ENCODE measurements at places on chromosomes 7 and 10.

DNA sequence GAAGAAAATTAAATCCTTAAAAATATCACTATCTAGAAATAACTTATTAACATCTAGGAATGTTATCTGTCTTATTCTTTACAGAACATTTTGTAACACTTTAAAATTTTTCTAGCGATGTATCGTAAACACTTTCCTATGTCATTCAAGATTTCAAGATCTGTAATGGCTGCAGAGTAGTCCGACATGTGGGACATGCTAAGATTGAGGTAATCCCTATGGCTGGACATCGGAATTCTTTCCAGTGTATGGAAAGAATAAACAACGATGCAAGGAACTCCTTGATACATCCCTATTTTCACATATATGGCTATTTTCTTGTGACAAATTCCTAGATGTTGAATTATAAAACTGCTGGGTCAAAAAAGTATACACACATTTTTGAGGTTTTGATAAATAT, 37.5 kb downstream of the GNA12 start:
- no peak for DNase-seq

DNA sequence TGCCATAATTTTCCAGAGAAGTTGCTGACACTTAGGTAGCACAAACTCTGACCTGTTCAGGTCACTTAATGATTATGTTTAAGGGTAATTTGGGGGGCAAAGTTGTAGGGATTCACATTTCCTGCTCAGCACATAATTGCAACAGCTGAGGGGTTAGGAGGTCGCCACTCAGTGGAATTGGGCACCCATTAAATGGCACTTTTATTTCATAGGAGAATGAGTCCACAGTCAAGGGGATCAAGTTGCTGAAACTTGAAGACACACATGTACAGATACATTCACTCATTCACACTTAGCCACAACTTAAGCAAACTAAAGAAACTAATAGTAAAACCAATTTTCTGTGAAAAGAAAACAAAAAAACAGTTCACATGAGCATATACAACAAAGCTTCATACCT, 1.5 kb downstream of the PCDH15 start:
- no peak for DNase-seq

DNA sequence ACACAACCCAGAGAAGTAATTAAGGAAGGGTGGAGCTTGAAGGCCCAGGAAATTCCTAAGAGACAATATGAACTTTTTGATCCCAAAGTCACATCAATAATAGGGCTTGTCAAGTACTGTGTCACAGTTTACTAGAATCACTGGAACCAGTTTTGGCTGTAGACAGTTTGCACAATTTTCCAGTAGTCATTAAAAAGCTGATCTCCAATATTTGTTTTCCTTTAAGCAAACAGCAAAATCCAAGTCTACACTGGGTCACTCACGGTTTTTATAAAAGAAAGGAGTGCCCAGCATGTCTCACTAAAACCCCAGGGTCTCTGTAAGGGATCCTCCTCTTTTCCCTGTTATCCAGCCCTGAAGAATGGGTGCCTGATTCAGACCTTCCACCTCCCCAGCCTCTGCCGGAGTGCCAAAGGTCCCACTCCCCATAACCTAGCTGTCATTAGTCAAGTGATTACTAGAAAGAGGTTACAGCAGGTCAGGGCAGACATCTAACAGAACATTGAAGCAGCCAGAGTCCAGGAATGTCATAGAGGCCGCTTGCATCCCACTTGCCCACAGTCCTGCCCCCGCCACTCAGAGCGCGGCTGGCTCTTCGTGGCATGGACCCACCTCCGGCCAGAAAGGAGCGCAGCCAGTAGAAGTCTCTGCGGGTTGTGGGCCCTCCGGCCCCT, 552 bp downstream of the SLC25A16 start:
- DNase-seq: no peak

DNA sequence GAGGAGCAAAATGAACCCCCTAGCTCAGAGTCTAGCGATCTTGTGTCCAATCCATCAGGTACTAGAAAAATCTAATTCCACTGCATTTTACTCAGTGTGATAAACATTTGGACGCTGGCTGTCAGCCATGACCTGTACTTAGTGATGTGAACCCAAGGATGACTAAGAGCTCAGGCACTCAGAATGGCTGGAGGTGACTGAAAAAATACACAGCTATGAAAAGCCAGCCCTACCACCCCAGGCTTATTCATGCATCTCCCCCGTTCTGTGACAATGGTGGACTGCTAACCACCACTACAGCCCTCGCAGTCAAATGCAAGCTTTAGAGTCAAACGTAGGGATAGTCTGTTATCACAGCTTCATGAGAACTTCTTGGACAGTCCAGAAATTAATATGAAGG, 14.9 kb downstream of the AFAP1L2 start:
- DNase-seq: no peak

DNA sequence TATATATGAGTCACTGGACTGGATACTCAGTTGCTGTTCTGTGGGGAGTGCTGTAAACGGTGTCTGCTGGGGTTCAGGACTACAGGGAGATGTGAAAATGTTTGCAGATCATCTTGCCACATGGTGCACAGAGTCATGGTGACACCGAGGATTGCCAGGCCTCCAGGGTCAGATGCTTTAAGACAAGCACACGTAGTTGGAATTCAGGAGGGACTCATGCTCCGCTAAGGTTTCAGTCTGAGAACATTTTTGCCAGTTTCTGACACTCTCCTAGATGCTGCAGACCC, 211.3 kb downstream of the CXCL12 start:
- no peak for DNase-seq
